KG1 (cell line): ENCODE measurements at places on chromosomes 4 and X.

DNA sequence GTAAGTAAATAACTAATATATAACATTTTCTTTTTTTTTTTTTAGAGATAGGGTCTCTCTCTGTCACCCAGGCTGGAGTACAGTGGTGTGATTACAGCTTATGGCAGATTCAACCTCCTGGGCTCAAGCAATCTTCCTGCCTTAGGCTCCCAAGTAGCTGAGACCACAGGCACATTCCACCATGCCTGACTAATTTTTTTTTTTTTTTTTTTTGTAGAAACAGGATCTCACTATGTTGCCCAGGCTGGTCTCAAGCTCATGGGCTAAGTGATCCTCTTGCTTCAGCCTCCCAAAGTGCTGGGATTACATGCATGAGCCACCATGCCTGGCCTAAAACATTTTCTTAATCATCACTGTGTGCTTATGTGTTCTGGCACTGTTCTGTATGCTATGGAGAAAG is 32.8 kb downstream of the MGARP start:
- no peak for DNase-seq

DNA sequence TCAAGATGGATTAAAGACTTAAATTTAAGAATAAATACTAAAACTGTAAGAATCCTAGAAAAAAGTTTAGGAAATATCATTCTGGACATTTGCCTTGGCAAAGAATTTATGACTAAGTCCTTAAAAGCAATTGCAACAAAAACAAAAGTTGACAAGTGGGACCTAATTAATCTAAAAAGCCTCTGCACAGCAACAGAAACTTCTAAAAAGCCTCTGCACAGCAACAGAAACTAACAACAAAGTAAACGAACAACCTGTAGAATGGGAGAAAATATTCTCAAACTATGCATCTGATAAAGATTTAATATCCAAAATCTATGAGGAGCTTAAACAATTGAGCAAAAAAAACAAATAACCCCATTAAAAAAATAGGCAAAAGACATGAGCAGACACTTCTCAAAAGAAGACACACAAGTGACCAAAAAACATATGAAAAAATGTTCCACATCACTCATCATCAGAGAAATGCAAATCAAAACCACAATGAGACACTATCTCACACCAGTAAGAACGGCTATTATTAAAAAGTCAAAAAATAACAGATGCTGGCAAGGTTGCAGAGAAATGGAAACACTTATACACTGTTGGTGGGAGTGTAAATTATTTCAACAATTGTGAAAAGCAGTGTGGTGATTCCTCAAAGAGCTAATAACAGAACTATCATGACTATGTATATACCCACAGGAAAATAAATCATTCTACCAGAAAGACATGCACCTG is 5.5 kb upstream of the OPRPN start:
- no peak for DNase-seq

DNA sequence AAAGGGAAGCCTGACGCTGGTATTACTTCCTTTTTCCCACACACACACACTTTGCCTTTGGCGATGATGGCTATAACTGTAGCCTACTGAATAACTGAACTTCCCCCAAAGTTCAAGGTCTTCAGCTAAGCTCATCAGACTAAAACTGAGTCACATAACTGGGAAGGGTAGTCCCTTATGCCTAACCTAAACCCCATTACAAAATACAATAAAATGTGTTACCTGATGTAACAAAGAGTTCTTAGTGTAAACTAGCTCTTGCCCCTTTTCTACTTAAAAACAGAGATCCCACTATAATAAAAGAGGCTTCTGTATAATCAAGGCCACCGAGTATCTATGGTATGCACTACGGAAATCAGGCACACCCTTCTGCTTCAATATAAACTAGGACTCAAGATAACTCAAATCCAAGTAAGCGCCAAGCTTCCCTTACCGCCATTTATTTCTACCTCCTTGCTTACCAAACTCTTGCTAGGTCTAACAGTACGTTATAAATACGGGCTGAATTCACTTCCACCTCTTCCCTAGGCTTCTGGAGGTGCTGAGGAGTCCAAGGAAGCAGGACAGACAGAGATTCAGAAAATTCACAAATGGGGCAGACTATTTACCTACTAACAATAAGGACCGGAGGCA is 2.4 kb downstream of the OTUD4 start:
- no peak for DNase-seq

- DNase-seq = no peak
Measured at GRCh38 chr4:33188733-33189132, 2468.6 kb downstream of the PCDH7 start.

DNA sequence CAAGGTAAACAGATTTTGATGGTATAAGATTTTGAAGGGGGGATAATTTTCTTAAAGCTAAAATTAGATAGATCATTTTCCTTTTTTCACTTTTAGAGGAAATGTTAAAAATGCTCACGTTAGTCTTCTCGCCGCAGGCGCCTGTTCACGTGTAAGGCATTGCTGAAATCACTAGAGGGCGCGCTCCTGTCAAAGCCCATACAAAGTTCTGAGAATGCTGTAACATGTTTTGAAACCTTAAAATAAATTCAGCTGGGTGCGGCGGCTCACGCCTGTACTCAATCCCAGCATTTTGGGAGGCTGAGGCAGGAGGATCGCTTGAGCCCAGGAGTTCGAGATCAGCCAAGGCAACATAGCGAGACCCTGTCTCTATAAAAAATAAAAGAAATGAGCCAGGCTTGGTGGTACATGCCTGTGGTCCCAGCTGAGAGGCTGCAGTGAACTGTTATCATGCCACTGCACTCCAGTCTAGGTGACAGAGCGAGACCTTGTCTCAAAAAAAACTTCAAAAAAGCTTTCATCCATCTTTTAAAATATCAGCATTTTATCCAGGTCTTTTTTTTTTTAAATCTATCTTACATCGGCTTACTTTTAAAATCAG is 138.0 kb downstream of the RBMX2 start:
- no peak for DNase-seq

DNA sequence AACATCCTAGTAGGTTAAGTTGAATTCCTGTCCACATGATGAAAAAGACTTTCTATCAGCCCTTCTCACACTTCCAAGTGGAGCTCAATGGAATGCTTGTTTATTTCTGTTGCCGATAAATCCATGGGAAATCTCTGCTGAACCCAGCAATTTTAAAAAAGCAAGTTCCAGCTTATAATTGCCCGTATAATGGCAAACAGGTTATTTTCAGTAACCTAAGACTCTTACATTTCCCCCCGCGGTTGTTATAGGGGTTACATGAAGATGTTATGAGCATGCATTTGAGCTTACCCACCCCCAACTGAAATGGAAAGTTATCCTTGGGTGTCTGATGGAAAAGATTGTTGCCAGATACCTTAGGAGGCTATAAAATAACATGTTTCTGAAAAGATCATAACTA is 136.2 kb downstream of the PALLD start:
- no peak for DNase-seq

- no peak for DNase-seq
Measured at GRCh38 chr4:186192066-186192612, 772 bp downstream of the CYP4V2 start.

DNA sequence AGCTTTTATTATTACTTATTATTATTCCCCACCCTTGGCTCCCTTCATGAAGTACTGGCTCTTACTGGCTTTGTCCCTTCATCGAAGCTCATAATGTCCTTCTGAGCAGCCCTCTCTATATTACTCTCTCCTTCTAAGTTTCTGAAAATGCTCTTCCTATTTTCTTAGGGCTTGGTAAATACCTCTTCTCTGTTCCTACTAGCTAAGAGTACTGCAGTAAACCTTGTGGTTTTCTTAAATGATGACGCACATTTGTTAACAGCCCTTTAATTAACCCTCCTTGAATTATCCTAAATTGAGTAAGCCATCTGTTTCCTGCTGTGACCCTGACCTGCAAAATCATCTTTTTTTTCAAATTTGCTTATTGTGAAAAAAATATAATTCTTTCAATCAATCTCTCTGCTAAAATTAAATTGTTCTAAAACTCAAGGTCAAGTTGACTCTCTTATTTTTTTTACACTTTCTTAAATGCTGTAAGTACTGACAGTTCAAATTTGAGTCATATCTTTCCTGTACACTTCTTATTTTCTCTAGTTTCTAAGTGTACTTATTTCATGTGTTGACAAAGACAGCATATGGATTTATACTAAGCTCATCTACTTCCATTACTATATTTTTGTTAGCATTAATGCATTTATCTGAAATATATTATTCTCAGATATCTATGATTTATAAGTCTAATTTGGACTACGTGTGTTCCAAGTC is 148.9 kb downstream of the ADAM29 start:
- DNase-seq = no peak

DNA sequence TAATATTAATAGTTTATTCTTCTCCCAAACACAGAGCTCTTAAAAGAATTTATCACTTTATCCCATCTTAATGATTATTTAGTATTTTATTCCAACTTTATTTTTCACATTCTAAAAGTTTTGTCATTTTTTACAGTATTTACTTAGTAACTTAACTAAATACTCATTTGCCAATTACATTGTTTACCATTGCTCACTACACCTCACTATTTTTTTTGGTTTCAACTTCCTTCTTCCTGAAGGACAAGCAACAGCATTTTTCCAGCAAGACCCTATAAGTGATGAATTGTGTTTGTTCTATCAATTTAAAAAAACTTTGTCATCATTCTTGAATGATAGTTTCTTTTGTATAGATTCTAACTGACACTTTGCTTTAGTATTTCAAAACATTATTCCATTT is 19.4 kb upstream of the SRD5A3 start:
- DNase-seq = no peak

DNA sequence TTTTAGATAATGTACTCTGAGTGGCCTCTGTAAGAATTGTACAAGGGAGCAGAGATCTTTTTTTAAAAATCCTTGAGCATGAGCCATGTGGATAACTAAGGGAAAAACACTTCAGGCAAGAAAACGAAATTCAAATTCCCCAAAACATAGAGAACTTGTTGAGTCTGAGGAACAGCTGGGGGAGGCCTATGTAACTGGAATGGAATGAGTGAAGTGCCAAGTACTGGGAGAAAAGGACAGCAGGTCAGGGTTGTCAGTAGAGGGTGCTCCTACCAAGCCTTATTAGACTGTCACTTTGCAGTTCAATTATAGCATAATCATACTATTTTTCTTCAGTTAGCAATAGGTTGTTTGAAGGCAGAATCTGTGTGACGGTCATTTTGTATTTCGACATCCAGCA is 135.1 kb downstream of the ARHGAP6 start:
- DNase-seq = no peak

DNA sequence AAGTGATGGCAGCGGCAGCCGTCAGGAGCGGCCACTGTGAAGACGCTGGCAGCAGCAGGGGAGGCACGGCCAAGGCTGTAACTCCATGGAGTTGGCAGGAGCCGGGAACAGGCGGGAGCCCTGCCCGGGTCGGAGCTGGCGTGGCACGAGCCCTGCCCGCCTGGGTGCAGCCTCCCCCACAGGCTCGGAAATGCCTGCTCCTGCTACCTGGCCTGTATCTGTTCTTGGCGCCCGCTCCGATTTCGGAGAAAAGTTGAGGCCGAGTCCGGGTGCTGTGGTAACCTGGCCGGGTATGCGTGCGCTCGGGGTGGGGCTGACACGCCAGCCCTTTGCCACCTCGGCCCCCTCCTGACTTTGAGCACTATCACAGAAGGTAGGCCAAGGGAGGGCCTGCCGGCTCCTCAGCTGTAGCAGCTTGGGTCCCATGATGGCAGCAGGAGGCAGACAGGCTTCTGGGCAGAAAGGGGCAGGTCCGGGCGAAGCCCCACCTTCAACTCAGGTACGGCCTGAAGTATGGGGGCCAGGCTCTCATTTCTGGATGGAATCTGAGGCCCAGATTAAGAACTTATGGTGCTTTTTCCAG is 51.2 kb upstream of the SHISA3 start:
- DNase-seq = no peak

GRCh38 chr4:156820931-156821330 is 150.7 kb downstream of the PDGFC start:
- DNase-seq = no peak

GRCh38 chrX:108696690-108697089 is 39.7 kb downstream of the IRS4 start:
- no peak for DNase-seq

- DNase-seq = no peak
Measured at GRCh38 chr4:163536091-163536490, 41.6 kb downstream of the TMA16 start.

- no peak for DNase-seq
Measured at GRCh38 chr4:11131491-11131890, 297.2 kb downstream of the HS3ST1 start.

DNA sequence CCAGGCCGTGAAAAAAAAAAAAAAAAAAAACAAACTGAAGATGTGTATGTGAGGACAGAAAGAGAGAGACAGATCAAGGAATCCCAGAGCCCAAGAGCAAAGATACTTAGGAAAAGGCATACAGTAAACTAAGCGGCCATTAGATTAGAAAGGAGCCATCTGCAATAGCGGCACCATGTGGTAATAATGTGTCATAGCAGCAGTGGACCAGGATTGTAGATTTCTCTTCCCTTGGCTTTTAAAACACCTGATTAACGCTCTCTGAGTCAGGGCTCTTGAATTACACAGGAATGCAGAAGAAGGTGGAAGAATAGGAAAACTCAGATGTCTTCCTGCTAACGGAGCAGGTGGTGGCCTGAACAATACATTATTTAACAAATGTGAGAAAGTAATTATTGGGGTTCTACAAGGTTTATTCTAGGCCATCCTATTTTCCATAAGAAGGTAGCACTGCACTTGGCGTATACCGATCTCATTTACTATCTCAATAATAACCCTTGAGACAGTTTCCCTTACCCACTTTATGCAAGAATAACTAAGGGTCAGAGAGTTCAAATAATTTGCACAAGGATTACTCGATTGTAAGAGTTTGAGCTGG is 182.7 kb downstream of the KCNIP4 start:
- DNase-seq = no peak

- DNase-seq = no peak
Measured at GRCh38 chrX:15600049-15600448, 711 bp downstream of the ACE2 start.

- no peak for DNase-seq
Measured at GRCh38 chr4:146481246-146481645, 40.5 kb downstream of the SLC10A7 start.

- no peak for DNase-seq
Measured at GRCh38 chrX:135328421-135329005, 19.2 kb downstream of the ETDC start.

GRCh38 chrX:130874751-130875150 is 28.3 kb downstream of the ENOX2 start:
- DNase-seq = no peak

GRCh38 chrX:135513130-135513515 is 7.3 kb upstream of the INTS6L start:
- no peak for DNase-seq

GRCh38 chr4:184792950-184793555 is 32.7 kb downstream of the ACSL1 start:
- peak; percentile 43 for DNase-seq

DNA sequence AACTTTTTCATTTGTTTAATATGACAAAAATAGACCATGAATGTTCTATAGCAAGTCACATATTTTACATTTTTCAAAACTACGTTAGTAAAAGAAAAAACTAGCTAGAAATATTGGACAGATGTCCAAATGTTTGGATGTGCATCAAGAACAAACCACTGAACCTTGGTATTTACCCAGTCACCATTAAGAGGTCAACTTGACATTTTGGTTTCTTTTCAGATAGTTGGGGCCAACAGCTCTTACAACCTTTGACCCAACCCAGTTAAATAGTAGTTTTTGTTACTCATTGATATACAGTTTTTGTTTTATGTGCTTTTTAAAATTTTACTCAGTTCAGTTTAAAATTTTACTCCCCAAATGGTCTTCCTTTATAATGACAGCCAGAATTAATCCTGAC is 238.7 kb upstream of the TET2 start:
- DNase-seq = no peak
